ENCODE measurements at places on chromosomes 3 and 15.

GRCh38 chr15:75809986-75810750, 33.1 kb upstream of the UBE2Q2 start:
- DNase-seq, result no peak

GRCh38 chr15:89370120-89370977, 35.7 kb upstream of the POLG start:
- no peak for DNase-seq

DNA sequence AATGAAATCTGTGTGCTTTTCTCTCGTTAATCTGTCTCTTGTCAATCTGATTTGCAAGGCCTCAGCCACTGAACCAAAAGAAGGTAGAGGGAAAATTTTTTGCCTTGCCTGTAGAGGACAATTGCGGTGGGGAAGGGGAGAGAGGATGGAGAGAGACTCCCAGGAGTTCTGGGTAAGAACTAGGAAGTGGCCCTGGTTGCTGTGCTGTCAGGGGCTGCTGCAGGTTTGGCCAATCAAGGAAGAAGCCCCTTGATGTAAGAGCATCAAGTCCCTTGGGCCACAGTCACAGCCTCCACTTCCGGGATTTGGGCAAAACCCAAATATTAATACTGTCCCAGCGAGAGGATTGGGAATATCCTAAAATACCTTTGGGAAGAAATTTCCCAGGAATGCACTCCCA, 43.3 kb downstream of the TRANK1 start:
- no peak for DNase-seq

GRCh38 chr3:99730870-99731269, 86.8 kb upstream of the CMSS1 start:
- no peak for DNase-seq

DNA sequence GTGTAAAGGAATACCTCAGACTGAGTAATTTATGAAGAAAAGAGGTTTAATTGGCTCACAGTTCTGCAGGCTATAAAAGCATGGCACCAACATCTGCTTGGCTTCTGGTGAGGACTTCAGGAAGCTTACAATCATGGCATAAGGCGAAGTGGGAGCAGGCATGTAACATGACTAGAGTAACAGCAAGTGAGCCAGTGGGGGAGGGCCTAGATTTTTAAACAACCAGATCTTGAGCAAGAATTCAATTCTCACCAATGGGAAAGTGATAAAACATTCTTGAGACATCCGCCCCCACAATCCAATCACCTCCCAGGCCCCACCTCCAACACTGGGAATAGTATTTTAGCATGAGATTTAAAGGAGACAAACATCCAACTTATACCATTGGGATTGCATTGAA, 44.2 kb upstream of the BCL2A1 start:
- DNase-seq, result no peak

Data from stimulated activated CD8-positive, alpha-beta memory T cell treated with anti-CD3 and anti-CD28 coated beads, Interleukin-7, amount 100 ng/mL, for 4 hours (primary cell).